ENCODE measurements at places on chromosomes 3 and 15.

DNA sequence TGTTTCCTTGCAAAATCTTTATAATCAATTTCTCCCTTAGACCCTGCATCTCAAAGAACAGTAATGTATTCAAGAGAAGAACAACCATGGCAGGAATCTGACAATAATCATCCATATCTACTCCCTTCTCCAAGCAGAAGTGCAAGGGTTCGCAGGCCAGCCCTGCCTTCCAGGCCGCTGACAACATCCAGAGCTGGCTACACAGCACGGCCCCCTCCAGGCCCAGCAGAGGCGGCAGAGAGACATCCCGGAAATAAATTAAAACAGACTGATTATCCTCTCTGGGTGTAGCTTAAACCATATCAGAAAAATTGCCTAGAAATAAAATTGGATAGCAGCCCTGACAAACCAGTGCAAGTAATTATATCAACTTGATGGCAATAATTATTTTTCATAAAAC, 223.3 kb downstream of the FAM43A start:
- DNase-seq: no peak

DNA sequence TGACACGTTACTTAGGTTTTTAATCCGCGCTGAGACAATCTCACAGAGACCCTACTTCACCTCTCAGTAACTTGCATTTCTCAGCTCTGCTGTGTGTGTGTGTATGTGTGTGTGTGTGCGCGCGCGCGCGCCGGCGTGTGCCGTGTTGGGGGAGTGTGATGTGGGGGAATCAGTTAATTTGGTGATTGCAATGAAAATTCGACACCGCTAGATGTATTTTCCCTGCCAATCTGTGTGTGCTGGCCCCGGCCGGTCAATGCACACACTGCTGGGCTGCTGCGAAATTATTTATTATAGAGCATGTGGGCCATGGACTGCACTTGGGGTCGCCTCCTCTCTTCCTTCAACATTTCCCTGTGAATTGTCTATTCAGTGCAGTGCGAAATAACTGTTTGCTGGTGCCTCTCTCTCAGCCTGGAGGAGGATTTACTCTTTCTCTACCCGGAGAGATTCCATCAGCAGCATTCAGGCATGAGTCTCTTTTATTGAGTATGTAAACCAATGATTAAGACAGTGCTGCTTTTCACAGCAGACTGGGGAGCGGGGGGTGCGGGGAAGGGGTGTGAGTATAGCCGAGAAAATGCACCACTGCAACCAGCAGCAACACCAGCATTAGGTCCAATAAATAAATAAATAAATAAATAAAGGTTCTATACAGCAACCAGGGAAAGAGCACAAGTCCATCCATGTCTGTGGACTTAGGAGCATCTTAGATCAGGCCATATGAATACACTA, 2.9 kb downstream of the CADM2 start:
- DNase-seq: no peak

DNA sequence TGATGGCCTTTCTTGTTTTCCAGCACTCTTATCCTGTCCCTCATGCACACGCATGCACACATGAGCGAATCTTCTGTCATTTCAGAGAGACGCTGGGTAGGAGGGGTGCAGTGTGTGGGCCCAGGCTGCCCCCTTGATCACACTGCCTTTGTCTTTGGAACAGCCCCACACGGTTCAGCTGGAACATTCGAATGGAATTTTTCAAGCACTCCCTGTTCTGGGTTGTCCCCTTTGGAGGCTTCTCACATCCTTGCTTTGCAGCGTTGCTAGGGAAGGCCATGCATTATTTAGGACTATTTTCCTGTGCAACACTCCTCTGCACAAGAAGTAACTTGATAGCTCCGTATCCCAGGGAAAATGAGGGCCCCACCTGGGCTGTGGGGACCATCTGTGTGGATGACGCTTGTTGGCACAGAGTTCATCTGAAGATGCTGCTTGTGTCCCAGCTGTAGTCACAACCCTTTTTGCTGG, 78.4 kb downstream of the SPSB4 start:
- no peak for DNase-seq

DNA sequence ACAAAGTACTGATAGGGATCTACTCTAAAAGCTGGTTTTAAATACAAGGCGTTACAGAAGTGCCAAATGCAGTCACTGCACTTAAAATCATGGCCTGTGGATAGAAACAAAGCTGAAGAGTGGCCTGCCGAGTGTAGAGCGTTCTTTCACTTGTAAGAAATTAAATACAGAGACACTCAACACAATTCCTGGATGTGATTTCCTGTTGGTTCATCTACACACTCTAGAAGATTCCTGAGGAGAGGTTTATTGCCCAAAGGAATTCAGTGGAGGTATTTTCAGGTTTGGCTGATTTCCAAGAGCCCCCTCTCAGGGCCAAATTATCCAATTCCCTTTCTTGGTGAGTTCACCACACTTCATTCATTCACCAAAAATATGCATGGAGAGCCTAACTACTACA, 200.3 kb upstream of the IL12A start:
- DNase-seq: peak; percentile 75

- DNase-seq: peak; percentile 45
These were observed 1.0 kb downstream of the C15orf61 start for GRCh38 chr15:67521783-67522568.

GRCh38 chr15:100873029-100873677, 6.5 kb upstream of the ALDH1A3 start:
- DNase-seq: peak; percentile 85

DNA sequence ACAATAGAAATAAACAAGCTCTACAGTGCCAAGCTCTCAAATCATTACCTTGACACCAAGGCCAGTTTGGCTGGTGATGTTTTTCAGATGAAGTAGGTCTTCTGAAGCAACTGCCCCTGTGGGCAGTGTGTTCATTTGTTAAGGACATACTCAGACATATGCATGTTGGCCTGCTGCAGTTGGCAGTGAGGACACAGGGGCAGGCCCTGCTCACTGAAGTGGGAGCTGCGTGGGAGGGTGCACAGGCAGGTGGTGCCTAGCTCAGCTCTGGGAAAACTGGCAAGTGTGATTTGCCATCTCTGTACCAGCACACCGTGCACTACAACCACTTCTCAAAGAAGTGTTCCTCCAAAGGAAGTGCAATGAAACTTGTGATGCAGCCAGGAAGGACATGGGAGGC, 28.5 kb upstream of the SNRK start:
- DNase-seq: no peak

DNA sequence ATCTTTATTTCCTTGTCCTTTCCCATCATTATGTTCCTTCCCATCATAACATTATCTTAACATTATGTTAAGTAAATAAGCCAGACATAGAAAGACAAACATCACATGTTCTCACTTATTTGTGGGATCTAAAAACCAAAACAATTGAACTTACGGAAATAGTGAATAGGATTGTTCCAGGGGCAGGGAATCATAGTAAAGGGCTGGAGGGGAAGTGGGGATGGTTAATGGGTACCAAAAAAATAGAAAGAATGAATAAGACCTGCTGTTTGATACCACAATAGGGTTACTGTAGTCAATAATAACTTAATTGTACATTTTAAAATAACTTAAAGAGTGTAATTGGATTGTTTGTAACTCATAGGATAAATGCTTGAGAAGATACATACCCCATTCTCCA, 36.7 kb upstream of the MBNL1 start:
- DNase-seq: no peak

DNA sequence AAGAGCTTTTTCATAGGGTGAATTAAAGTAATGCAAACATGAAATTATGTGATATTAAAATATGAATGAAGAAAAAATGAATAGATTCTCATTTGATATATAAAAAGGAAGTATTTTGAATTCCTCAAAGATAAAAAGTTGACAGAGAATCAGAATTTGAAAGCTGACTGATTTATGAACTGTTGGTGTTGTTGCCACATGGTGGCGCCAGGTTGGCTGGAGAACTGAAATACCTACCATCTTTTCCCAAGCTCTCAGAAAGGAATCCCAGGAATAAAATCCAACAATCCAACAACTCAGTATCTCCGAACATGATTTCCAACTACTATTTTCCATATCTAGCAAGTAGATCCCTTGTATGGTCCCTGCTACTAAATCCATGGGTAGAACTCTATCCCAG, 3.1 kb downstream of the MYRIP start:
- DNase-seq: no peak

- DNase-seq: peak; percentile 48
These were observed 97.8 kb downstream of the OXNAD1 start for GRCh38 chr3:16362770-16363169.

DNA sequence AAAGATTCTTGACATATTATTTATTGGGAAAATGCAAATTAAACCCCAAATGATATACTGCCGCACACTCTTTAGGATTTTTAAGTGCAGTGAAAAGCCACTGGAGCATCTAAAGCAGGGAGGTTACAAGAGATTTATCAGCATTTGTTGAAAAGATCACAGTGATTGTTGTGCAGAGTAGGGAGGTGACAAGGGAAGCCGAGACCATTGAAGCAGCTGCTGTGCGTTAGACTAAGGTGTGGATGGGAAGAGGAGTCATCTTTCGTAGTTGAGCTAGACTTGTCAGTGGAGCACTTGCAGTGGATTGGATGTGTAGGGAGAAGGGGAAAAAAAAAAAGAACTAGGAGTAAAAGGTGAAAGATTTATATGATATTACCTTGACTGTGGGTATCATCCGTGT, 854.6 kb downstream of the NTRK3 start:
- DNase-seq: no peak

- no peak for DNase-seq
These were observed 127.3 kb downstream of the PPM1L start for GRCh38 chr3:160883373-160883772.

DNA sequence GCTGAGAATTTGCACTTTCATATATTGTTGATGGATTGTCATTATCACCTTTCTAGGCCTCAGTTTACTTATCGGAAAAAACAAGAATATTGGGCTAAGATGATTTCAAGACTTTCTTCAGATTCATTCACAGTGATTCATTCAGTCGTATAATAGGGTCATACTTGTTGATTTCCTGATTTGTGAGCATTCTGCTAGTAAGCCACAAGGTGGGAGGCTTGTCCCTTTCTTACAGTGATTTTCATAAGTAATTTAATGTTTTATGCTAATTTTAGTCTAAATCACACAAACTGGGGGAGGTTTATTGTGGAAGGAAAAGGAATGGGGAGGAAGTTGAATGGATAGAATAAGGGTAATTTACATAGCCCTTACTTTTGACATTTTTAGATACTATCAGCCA, 126.8 kb upstream of the GOLGA6L4 start:
- no peak for DNase-seq

GRCh38 chr15:84638103-84638502, 16.0 kb downstream of the WDR73 start:
- DNase-seq: no peak

DNA sequence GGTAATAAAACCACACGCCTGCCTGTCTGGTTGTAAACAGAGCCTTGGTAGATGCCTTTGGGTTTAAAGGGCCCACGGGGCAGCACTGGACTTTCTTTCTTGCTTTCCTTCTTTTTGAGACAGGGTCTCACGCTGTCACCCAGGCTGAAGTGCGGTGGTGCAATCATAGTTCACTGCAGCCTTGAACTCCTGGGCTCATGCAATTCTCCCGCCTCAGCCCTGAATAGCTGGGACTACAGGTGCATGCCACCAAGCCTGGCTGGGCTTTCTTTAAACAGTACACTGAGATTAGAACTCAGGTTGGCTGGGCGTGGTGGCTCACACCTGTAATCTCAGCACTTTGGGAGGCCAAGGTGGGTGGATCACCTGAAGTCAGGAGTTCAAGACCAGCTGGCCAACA, 42.2 kb downstream of the POC1A start:
- DNase-seq: no peak

- DNase-seq: peak; percentile 50
These were observed 689.9 kb downstream of the TUSC7 start for GRCh38 chr3:117399311-117400078.

GRCh38 chr15:74250266-74250665, 14.1 kb downstream of the CCDC33 start:
- DNase-seq: no peak

DNA sequence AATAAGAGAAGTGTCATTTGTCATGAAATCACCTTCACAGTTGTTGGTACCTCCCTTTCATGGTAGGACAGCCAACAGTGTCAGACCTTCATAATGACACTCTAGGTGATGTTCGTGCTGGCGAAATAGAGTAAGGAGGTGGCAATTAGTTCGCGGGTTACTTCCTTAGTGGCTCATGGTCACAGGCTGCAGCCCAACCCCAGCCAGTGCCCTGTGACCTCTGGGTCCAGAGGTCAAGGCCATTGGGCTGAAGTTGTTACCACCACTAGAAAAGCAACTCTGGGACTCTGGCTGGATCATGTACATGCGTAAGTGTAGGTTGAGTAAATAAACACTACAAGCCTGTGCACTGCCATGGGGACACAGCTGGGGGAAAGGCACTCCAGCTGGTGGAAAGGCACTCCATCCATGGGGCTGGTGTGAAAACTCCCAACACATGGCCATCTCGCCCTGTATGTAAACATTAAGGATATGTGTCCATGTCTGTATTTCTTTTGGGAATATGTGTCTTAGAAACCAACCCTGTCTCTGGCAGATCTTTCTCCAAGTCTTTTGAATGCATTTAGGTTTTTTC, 106.7 kb downstream of the RYK start:
- DNase-seq: no peak

- DNase-seq: peak; percentile 39
These were observed 10.6 kb downstream of the CCR9 start for GRCh38 chr3:45896956-45897355.

DNA sequence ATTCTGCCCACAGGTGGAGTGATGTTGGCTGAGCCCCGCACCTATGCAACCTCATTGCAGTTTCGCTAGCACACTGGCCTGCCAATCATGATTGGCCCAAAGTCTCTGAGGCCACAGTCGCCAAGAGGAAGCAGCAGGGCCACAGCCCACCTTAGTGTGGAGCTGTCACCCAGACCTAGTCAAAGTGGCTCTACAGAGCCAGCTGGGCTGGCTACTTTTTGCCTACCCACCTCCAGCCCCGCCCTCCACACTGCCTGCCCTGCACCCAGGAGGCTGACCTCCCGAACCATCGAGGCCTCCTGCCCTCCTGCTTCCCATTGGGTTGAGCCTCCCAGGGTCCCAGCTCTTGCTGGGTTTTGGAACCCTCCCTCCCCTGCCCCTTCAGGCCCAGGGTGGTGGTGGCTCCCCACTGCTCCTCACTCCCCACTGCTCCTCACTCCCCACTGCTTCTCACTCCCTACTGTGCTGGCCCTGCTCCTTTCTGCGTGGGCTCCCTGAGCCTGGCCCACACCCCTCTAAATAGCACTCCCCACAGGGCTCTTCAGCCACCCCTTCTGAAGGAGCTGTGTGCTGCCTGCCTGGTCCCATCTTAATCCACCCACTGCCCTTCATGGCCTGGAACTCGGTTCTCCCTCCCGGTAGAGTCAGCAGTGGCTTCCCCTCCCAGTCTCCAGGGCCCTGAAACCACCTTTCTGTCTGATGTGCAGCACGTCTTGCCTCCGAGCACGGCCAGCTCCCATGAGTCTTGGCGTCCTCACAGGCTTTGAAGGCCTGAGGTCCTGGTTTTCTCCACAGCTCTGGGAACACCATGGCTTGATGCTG, 89.3 kb downstream of the WNT7A start:
- DNase-seq: no peak

GRCh38 chr3:12268049-12268735, 20.7 kb upstream of the PPARG start:
- no peak for DNase-seq

DNA sequence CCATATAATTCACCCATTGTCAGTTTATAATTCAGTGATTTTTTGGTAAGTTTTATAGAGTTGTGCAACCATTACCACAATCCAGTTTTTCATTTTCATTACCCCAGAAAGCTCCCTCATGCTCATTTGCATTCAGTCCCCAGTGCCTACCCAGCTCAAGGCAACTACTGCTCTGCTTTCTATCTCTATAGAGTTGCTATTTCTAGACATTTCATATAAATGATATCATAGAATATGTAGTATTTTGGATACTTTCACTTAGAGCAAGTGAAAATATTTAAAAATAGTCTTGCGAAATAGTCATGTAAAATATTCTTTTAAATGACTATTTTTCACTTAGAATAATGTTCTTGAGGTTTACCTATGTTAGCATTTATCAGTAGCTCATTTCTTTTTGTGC, 42.1 kb downstream of the ZNF654 start:
- DNase-seq: no peak
